ENCODE measurements at places on chromosomes 2 and 18.

DNA sequence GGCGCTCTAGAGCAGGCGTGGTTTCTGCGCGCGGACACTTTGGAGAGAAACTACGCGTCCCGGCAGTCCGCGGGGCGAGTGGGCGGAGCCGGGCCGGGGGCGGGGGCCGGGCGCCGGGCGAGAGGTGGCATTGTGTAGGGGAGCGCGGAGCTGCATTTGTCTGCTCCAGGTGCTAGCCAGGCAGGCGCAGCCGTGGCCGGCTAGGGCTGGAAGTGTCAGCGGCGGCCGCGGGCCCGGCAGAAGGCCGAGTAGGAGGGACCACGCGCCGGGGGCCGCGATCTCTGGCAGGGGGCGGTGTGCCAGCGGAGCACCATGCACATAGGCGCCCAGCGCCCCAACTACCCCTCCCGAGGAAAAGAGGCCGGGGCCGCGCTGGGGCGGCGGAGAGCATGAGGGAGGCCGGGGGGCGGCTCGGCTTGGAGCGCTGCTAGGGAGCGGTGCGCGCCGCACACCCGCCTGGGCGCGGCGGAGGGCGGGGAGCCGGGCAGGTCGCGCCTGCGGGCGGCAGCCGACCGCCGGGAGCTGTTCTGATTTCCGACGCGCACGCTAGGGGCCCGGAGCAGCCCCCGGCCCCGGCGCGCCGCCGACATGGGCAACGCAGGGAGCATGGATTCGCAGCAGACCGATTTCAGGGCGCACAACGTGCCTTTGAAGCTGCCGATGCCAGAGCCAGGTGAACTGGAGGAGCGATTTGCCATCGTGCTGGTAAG is at the start of gene FMNL2:
Gene FMNL2, plus strand, starts transcription at position 159 of the 710 bp plus-strand sequence.
- DNase-seq = peak; percentile 31

DNA sequence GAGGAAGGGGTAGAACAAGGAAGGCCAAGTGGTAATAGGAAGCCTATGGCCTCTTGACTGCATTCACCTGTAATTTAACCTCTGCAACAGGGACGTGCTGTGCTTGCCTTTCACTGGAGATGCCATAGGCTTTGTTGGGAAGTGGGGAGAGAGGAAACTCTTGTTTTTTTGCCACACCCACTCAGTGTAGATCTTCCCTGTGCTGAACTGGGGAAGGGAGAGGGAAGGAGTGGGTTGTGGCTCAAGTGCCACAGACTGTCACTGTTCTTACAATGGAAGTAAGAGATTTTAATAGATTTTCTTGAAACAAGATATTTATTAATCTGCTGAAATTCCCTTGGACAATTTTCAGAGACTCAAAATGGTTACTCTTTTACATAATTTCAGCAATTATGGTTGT is 127.3 kb downstream of the FAM210A start:
- no peak for DNase-seq

DNA sequence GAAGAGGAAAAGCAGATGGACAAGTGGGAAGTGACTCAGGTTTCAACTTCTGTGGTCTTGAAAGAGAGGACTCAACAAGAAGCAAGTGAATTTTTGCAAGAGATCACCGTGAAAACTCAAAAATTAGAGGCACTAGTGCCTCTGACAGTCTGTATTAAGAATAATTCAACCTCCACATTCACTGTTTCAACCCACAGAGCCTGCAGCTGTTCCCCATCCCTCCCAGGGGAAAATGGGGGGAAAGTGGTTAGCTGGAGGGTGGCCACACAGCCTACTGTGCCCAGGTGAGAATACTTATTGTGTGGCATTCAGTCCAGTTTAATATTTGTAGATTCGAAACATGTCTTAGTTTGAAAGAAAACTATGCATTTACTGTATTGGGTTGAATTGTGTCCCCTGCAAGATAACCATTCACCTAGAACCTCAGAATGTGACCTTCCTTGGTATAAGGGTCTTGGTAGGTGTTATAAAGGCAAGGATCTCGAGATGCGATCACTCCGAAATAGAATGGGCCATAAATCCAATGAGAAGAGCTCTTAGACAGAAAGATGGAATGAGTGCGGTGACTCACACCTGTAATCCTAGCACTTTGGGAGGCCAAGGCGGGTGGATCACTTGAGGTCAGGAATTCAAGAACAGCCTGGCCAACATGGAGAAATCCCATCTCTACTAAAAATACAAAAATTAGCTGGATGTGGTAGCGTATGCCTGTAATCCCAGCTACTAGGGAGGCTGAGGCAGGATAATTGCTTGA is 94.3 kb downstream of the IRS1 start:
- no peak for DNase-seq

DNA sequence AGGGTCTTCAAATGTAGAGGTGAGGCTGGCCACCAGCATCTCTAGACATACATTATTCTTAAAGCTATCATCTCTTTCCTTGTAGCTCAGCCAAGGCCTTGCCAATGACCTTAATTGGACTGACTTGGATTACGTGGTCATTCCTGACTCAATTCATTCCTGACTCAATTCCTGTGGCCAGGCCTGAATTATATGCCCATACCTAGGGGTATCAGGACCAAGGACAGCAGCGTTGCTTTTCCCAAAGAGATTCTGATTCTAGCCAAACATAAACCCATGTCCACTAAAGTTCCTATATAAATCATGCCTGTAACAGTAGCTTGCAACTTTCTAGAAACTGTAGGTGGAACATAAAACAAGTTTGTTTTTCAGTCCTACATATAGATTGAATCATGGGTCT is 231.7 kb downstream of the ARL6IP6 start:
- no peak for DNase-seq

DNA sequence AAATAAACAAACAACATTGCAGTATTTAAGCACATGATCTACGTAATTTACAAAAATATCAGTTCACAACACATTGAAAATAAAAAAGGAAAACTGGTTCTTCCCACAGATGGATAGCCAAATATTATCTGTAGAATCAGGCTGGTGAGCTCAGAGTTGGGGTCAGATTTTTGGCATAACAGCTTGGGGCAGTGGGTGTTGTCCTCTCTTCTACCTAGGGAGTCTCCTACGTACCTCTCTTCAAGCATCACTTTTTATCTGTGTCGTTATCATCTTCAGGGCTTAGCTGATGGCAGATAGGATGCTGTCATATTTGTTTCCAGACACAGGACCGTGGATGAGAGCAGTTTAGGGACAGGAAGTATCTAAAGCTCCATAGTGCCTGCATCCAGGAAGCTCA is 46.2 kb downstream of the EMILIN2 start:
- no peak for DNase-seq

DNA sequence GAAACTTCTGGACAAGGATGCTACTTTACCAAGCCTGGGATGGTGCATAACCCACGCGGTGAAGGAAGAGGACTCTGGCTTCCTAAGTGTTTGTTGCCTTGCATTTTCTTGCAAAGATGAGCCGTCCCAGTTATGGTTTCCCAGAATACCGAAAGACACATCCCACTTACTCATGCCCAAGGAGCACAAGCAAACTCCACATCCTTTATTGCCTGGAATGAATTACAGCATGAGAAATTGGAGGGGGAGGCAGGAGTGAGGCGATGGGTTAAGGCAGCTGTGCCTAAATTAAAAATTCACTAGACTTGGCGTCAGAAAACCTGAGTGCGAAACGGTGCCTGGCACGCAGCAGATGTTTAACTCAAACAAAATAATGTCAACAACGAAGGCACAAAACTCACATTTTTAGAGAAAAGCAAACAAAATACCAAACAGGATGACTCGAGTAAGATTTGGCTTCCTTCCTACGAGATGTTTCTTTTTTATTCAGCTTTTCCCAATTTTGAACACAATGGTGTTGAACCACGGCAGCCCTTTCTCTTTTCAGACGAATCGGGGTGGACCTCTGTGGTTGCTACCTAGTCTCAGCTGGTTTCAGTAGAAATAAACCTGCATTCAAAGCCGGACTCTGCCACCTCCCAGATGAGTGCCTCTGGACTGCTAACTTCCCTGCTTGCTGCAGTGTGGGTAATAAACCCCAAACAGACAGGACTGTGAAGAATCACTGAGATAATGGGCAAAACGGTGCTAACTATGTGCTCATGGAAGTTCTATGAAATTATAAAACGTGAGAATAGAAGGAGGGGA is 100.3 kb upstream of the NCK2 start:
- DNase-seq = no peak

- DNase-seq = no peak
These were observed 81.3 kb downstream of the ANKRD12 start for GRCh38 chr18:9217743-9218451.
